ENCODE measurements at places on chromosomes 12 and 14.

GRCh38 chr12:52081263-52081733 lies 1.8 kb downstream of the SMIM41 start:
- DNase-seq: no peak

DNA sequence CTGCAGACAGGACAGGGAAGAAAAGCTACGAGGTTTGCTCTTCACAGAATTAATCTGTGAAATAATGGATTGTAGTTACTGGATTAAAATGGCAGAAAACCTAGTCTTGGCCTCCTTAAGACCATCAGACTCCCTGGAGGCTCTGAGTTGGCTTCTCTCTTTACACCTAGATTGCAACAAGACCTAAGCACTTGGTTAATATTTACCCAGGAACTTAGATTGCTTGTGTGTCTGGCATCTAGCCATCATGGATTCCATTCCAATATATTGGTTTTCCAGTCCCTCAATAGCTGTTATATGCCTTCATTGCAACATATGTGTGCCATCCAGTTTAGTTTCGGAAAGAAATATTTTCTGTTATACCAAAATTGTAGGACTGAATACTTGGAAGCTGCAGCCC lies 1.9 kb upstream of the GTF2A1 start:
- DNase-seq: no peak

- peak; percentile 35 for DNase-seq
These were observed 48.8 kb downstream of the NINJ2 start for GRCh38 chr12:614411-614970.

GRCh38 chr14:22433069-22433468 lies 156.0 kb downstream of the DAD1 start:
- no peak for DNase-seq

DNA sequence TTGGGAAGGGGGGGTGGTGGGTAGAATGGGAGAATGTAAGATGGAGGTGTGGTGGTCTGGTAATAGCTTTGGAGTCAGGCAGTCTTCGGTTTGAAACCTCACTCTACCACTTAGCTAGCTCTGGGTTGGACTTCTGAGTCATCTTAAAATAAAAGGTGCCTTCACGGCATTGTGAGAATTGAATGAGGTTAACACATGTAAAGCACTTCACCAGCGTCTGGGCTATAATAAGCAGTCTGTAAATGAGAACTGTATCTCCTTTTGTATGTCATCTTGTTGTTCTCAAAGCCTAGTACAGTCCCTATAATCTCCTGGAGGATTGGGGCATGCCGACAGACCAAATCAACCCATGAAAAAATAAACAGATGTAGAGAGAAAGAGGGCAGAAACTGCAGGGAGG lies 11.2 kb downstream of the C2CD5 start:
- DNase-seq: no peak

DNA sequence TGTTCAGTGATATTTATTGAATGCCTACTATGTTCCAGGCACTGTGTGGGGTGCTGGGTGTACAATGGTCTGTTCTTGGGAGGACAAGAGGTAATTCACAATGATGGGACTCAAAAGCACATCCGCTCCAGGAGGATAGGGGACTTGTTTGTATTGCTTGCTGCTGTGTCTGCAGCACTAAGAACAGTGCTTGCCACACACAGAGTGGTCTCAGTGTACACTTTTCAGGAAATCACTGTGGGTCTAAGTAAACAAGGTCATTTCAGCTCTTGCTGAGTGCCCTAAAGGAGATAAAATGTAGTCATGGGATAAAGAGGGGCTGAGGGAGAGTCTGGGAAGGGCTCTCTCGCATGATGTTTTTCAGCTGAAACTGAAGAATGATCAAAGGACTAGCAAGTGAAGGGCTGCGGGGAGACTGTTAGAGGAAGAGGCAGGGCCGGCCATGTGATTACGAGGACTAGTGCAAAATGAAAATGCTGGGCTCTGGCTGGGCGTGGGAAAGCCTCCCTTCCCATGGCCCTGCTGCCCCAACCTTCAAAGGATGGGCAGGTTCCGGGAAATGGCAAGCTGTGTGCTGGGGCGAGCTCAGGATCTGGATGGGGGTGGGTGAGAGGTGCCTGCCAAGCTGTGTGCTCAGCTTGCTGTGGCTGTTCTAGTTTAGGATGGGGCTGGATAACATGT lies 39.1 kb downstream of the ADCK1 start:
- DNase-seq: no peak

GRCh38 chr12:42118136-42118879 lies 26.4 kb downstream of the GXYLT1 start:
- DNase-seq: no peak

DNA sequence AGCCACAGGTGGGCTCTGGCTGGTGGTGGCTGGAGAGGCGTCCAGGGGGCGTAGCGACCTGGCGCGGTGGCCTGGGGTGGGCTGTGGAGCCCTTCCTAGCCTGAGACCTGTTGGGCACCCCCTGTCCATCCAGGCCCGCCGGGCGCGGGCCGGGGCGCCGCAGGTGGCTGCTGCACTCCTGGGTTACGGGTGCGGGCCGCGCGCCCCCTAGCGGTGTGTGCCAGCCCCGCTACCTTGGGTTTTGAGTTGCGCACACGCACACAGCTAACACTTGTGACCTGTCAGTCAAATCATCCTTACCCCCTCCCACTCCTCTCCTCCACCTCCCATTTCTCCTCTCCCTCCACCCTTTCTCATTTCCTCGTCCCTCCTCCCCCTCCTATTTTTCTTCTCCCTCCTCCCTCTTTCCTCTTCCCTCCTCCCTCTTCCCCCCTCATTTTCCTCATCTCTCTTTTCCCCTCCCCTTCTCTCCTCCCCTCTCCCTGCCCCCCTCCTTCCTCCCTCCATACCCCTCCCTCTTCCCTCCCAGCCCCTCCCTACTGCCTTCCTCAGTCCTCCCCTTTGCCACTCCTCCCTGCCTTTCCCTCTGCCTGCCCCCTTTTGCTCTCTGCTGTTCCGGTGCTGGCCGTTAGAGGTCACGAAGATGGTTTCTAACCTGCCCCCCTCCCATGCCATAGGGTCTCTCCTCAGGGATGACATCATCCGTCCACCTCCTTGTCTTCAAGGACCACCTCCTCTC lies 2.3 kb downstream of the MEG3 start:
- DNase-seq: no peak

- no peak for DNase-seq
These were observed 1287.1 kb downstream of the TMEM121 start for GRCh38 chr14:106813477-106813823.

DNA sequence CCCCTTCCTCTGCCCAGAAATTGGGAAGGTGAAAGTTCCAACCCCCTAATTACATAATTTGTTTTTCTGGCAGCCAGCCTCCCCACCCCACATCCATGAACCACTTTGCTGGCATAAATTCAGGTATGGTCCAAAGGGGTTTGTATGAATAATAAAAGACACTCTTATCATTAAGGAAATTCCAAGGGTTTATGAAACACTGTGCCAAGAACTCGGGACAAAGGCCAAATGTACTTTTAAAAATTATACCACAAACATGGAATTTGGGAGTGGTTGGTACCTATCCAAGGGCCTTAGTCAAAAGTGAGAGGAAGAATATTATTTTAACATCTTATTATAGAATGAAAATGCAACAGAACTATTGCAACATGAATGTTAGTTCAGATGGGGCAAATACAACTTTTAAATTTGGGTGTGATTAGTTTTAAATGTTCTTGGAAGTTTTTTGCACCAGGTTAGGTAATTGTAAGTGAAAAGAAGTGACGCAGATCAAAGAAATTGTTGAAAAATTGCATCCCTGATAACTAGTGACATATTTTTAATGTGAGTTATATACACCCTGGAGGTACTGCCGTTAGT lies 217.8 kb downstream of the TMEM117 start:
- DNase-seq: no peak

- no peak for DNase-seq
These were observed 318.5 kb downstream of the BCAT1 start for GRCh38 chr12:24630446-24630845.

DNA sequence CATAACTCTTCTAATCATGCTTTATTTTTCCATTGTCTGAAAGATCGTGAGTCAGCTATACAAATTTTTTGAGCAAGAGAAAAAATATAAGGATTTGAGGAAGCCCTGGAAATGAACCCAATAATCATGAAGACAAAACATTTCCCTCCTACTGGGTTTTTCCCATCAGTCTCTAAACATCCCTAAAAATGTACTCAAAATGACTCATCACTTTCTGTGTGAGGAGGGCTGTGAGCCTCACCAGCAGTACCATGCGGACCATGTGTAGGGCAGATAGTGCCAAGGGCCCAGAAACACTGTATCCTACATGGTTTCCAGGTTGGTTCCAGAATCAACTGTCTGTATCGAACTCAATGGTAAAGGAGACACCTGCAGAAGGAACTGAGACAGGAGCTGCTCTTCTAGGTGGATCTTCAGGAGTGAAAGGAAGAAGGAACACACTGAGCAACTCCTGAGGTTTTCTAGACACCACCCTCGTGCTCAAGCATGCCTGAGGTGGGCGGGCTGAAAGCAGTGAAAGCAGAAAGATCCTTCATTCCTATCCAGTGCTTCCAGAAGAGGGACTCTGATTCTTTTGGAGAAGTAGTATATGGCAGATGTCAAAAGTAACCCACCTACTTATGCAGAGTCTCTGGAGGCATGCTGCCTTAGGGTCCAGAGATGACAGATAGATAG lies 48.6 kb upstream of the RHOJ start:
- no peak for DNase-seq

- no peak for DNase-seq
These were observed 136.9 kb upstream of the PARP11 start for GRCh38 chr12:4009979-4010704.

- no peak for DNase-seq
These were observed 820.3 kb downstream of the TMEM121 start for GRCh38 chr14:106346534-106347290.

DNA sequence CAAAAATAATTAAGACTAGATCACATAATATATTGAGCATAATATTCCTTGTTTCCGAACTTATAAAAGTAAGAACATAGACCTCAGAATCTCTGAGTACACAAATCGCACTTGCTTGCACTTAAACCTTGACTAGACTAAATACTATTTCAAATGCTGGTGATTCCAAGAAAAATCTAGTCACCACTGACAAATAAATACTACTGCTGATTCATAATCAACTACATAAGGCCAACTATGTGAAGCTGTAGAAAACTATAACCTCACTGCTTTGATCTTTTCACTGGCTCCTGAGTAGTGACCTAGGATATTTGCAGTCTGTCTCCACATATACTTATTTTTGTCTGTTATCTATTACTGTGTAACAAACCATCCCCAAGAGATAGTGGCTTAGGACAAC lies 245.4 kb downstream of the DIO2 start:
- no peak for DNase-seq

GRCh38 chr12:19138551-19138950 lies 9.0 kb downstream of the PLEKHA5 start:
- no peak for DNase-seq

GRCh38 chr14:96038558-96038919 lies 623 bp upstream of the C14orf132 start:
- DNase-seq: no peak

GRCh38 chr12:19402743-19403431 lies 36.4 kb upstream of the AEBP2 start:
- no peak for DNase-seq

GRCh38 chr14:99586761-99587459 lies 17.1 kb downstream of the CCDC85C start:
- DNase-seq: no peak

DNA sequence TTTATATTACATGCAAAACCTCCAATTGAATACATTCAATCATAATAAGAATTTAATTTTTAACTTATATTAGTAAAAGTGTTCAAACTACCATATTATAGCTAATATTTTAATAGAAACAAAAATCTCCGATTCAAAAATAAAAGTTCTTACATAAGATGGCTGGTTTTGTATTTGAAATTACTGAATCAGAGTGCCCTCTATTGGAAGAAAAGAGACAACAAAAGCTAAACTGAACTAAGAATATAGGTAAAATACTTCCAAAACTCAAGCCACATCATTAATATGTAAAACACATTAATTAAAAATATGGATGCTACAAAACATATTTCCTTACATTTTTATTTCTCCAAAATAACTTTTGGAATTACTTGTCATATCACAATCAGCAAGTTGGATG lies 120.3 kb downstream of the GARIN6 start:
- no peak for DNase-seq

GRCh38 chr14:69464379-69464778 lies 20.1 kb upstream of the PLEKHD1 start:
- DNase-seq: no peak

GRCh38 chr12:64666054-64666914 lies 56.0 kb downstream of the RASSF3 start:
- no peak for DNase-seq

- no peak for DNase-seq
These were observed 24.2 kb downstream of the PTPRO start for GRCh38 chr12:15346488-15346887.

- no peak for DNase-seq
These were observed 883.0 kb upstream of the FLRT2 start for GRCh38 chr14:84646786-84647500.

DNA sequence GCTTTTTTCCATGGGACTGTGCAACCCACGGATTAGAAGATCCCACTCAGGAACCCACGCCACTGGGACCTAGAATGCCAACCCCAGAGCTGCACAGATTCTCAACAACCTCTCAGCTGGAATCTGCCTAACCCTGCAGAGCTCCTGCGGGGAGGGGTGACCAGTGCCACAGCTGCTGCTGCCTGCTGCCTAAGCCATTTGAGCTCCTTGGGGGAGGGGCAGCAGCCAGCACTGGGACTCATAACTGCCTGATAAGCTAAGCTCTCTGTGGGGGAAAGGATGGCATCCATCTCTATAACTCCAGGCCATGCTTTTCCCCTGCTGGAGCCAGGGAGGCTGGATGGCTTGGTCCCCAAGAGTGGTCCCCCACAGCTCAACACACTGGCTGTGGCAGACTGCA lies 182.8 kb downstream of the SLC5A8 start:
- no peak for DNase-seq

- DNase-seq: no peak
These were observed 18.9 kb downstream of the TMEM120B start for GRCh38 chr12:121731473-121731872.

DNA sequence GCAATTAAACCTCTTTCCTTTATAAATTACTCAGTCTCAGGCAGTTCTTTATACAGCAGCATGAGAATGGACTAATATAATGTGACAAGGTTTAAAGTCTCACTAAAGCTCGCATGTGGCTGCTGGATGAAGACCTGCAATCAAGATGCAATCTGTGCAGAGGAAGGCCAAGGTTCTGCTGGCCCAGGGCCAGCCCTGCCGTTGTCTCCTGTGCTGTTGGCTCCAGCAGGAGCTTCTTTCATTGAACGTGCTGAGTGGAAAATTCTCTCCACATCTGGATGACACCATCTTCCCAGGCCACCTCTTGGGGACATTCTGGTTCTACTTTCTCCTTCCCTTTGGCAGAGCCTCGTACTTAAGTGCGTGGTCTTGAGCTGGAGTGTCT lies 742.2 kb downstream of the VRK1 start:
- no peak for DNase-seq

- no peak for DNase-seq
These were observed 45.4 kb downstream of the TMTC1 start for GRCh38 chr12:29738365-29738764.

DNA sequence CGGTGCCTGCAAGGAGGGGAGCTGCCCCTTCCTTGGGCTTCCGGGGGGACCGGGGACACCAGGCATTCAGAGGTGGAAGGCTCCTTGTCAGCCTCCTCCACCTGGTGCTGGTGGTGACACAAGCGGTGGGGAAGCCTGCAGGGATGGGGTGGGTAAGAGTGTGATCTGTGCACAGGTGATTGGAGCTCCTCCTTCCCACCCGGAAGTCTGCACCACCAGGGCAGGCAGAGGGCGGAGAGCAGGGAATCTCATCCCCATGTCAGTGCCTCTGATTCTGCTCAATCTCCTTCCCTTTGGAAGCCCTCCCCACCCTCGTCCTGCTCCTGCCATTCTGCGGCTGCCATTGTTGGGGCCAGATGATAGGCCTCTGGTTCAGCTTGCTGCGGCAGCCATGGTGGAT lies 238.1 kb upstream of the CRY1 start:
- DNase-seq: no peak

- no peak for DNase-seq
These were observed 18.9 kb downstream of the RFC5 start for GRCh38 chr12:118035190-118036041.

Data from CD4-positive, alpha-beta T cell treated with Interleukin-2 at 100 ng/mL for 4 hours (primary cell).